ENCODE measurements at places on chromosomes 2 and 18.

GRCh38 chr18:7953095-7953958 lies 386.2 kb downstream of the PTPRM start:
- DNase-seq, result no peak

DNA sequence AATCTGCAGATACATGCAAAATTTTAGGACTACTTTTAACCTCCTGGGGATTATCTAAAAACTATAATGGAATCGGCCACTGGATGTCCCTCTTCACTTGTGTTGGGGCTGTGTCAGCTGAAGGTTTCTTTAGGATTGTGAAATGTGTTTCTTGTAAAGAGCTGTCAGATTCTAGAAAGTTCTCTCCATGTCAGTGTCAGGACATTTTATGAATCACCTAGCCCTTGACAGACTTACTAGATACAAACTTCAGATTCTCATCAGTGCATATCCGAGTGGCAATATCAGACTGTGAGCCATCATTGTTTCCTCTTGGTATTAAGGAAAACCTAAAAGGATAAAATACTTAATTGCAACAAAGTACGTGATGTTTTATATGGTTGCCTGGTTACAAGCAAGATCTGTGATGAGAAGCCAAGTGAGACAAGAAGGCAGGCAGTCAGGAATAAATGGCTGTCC lies 107.3 kb downstream of the CPS1 start:
- DNase-seq, result no peak

DNA sequence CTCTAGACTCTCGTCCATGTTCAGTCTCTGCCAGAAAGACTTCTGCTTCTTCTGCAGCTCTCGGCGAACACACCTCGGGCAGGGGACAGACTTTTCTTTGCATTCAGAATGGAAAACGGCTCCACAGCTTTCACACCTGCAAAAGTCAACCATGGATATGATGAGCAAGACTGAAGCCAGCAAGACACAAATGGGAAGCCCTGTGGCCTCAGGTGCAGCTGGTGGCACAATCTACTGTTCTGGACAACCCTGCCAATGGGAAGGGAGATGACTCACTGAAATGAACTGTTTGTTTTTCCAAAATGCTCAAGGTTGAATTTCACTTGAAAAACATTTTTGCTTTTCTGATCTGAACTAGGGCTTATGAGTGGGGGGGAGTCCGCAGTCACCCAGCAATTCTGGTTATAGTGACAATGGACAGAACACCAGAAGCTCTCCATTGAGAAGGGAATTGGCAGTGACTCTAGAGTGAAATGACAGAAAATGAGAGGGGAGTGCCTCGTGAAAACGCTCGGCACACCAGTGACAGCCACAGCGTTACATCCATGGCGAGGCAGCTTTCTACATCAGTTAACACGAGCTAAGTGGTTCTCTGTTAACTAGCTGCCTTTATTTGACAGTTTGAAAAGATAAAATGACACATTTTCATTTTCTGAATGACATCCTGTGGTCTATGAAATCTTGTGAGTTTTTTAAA lies 58.8 kb upstream of the FZD5 start:
- DNase-seq, result no peak

DNA sequence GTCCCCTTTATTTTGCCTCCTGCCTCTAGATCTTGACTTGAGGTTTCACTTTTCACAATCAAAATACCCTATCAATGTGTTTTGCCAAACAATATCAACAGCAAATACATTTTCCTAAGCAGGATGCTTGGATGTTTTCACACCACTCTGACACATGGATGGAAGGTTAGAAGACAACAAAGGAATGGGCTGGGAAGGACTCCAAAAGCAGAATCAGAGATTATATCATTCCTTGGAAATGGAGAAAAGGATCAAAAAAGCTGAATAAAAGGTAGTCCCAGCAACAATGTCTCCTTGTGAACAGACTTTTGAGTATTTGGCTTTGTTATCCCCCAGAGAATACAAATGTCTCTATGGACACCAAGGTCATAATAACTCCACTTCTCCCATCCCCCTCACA lies 170.8 kb downstream of the ETAA1 start:
- no peak for DNase-seq

GRCh38 chr18:33755931-33756560 lies 178.0 kb downstream of the ASXL3 start:
- no peak for DNase-seq

- DNase-seq, result no peak
These were observed 789.6 kb downstream of the RNF144A start for GRCh38 chr2:7706791-7707190.

DNA sequence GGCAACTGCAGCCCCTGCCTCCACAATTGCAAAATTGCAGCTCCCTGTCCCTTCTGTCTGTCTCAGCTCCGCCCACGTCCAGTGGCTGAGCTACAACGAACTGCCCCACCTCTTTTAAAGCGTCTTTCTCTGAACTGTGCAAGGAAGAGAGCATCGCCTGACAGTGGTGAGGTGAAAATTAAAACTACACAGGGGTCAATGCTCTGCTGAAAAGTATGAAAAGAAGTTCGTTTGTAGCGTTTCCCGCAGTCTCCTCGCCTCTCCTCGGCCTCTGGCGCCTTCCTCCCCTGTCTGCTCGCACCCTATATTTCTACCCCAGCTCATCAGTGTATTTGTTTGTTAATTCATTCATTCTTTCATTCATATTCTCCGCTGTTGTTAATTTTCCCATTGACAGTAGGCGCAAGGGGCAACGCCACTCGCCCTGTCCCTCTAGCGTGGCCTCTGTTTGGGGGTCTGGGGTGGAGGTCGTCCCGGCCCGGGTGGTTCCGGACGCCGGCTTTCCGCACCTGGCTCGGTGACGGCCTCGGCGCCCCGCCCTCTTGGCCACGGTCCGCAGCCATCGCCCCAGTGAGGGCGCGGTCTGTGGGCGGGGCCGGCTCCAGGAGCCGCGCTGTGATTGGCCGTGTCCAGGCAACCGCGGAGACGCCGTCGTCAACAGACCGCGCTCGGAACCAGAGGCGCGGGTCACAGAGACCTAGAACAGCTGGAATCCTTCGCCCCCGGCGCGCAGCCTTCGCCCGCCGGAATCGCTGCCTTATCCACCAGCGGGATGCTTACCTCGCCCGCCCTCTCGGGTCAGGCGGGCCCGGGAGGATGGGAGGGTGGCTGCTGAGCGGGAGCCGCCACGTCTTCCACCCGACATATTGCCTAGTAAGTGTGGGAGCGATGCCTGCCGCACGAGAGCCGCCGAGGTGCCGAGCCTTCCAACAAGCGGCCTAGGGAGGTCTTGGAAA lies at the start of gene VWA3B:
Gene VWA3B, plus strand, starts transcription at position 677 of the 956 bp plus-strand sequence. CDS start 5,926 bp downstream, outside the sequence.
- peak; percentile 73 for DNase-seq

All from ureter (tissue), 1 donor.